ENCODE measurements at places on chromosomes 4 and X. TPM values are rescaled to one million over a fixed set of nuclear protein-coding genes. Genes with fewer than 3 reads are reported as not detected.

HAND2 gene
- under 0.01 TPM for total RNA-seq

CNGA1 gene
- total RNA-seq, result not detected

FGF2 gene
- total RNA-seq, result 57.8 TPM

SLC10A4 gene
- not detected for total RNA-seq

TCEAL6 gene
- not detected for total RNA-seq

INTS12 gene
- 19.0 TPM for total RNA-seq

PDZD4 gene
- total RNA-seq, result 0.26 TPM

TMPRSS11D gene
- not detected for total RNA-seq

SPANXB1 gene
- total RNA-seq, result not detected

MAGEA1 gene
- not detected for total RNA-seq

DNA sequence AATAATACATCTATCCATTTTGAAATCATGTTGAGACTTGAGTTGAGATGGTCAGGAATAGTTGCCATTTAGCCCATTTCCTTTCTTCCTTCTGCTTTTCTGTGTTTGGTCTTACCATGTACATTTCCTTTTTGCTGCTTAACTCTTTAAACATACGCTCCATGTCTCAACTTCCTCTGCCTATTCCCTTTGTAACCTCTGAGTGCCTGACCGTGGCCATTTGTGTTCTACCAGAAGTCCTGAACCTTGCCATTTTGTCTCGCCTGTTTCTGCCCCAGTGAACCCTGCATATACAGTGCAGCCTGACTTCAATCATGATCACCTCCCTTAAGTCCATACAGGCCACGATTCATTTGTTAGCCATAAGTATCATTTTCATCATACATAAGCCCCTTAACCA lies 169.0 kb downstream of the RAPGEF2 start:
- DNase-seq, result peak; percentile 25
- H3K4me1 ChIP-seq, result peaks cover 20% of the 10 kb centered on the region
- no peaks in the 10 kb centered on the region for H3K36me3 ChIP-seq
- no peaks in the 10 kb centered on the region for H3K27me3 ChIP-seq
- no peak overlapping the region for H3K27ac ChIP-seq

- no peaks in the 10 kb centered on the region for H3K36me3 ChIP-seq
- H3K4me3 ChIP-seq, result no peak overlapping the region
- DNase-seq, result no peak
- no peak overlapping the region for H3K27ac ChIP-seq
Observed at GRCh38 chr4:151626228-151626627, 134.6 kb downstream of the GATB start.

- H3K27ac ChIP-seq, result no peak overlapping the region
- H3K4me1 ChIP-seq, result no peaks in the 10 kb centered on the region
- no peaks in the 10 kb centered on the region for H3K27me3 ChIP-seq
- H3K36me3 ChIP-seq, result no peaks in the 10 kb centered on the region
- no peak overlapping the region for H3K4me3 ChIP-seq
Observed at GRCh38 chr4:63620271-63620670, 789.0 kb downstream of the TECRL start.

DNA sequence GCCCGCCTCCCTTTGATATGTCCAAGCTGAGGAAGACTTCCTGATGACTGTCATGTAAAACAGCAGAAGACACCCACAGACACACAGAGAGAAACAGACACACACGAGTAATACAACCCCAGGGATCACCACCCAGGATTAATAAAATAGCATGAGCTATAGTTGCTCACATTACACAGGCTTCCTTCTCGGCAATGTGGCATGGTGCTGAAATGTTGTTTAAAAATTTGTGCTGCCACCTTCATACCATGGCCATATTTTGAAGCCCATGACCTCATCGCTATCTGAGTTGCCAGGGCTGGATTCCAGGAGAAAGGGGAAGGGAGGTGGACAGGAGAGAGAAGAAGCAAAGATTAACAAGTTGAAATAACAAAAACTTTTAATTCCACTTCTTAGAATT lies 111.7 kb downstream of the SYNPO2 start:
- H3K4me1 ChIP-seq, result no peaks in the 10 kb centered on the region
- DNase-seq, result peak; percentile 22
- H3K27me3 ChIP-seq, result no peaks in the 10 kb centered on the region
- H3K36me3 ChIP-seq, result no peaks in the 10 kb centered on the region
- H3K27ac ChIP-seq, result no peak overlapping the region

DNA sequence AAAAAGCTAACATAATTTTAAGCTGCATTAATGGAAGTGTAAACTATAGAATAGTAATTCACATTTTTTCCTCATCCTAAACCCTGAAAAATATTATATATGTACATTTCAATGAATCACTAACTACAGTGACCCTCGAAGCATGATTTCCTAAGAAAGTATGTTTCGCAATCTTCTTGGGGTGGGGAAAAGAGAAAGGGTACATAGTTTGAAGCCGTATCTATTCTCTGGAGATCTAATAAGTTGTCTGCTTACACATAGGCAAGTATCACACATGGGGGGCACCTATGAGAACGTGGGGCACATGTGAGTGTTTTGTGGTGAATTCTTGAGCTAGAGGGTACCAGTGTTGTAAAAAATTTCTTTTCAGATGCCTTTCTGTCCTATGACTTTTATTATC lies 71.2 kb downstream of the JADE1 start:
- H3K36me3 ChIP-seq, result peaks cover 1% of the 10 kb centered on the region
- H3K27me3 ChIP-seq, result no peaks in the 10 kb centered on the region
- no peaks in the 10 kb centered on the region for H3K4me1 ChIP-seq
- no peak overlapping the region for H3K4me3 ChIP-seq

DNA sequence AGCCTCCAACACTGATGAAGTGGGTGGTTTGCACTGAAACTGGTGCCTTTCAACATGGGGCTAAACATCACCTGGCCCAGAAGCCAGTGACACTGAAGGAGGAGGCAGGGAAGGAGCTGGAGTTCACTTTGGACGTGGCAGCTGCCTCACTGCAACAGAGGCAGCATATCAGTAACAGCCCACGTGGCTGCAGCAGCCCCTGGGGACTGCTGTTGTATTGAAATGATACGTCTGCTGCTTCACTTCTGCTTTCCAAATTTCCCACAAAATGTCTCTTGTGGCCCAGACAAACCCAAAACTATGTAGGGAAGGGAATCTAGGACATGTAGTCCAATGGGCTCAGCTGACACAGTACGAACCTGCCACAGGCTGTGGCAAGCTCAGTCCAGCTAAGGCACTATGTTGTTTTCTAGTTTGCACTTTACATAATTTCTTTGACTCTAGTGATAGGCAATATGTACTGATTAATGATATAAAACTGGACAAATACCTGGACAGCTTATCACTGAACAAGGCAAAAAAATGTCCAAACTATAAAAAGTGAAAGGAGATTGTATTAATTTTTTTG lies 84.7 kb upstream of the RAPGEF2 start:
- DNase-seq, result no peak
- no peaks in the 10 kb centered on the region for H3K36me3 ChIP-seq
- H3K27ac ChIP-seq, result no peak overlapping the region
- H3K27me3 ChIP-seq, result no peaks in the 10 kb centered on the region

- no peak overlapping the region for H3K4me3 ChIP-seq
- no peaks in the 10 kb centered on the region for H3K27me3 ChIP-seq
- H3K36me3 ChIP-seq, result peaks cover 2% of the 10 kb centered on the region
- DNase-seq, result no peak
- no peak overlapping the region for H3K27ac ChIP-seq
Observed at GRCh38 chr4:176671532-176671931, 121.2 kb downstream of the VEGFC start.

- H3K27ac ChIP-seq, result no peak overlapping the region
- no peaks in the 10 kb centered on the region for H3K4me1 ChIP-seq
- no peaks in the 10 kb centered on the region for H3K36me3 ChIP-seq
Observed at GRCh38 chr4:185640811-185641675, 105.7 kb upstream of the PDLIM3 start.

DNA sequence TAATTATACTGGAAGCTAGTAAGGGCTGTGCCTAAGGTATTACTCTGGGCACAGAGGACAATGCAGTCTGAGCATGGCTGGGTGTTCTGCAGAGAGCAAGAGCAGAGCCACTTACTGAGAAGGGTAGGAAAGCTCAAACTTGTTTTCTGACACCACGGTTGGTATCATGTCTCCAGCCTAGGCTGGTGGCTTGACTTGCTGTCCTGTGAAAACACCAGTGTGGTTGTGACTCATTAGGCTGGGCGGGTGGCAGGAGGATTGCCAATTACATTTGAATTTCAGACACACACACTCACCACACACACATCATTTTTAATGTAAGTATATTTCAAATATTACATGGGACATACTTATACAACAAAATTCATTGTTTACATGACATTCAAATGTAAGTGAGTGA lies 19.7 kb upstream of the MTM1 start:
- DNase-seq, result peak; percentile 34
- peaks cover 3% of the 10 kb centered on the region for H3K4me1 ChIP-seq
- no peak overlapping the region for H3K27ac ChIP-seq
- no peak overlapping the region for H3K4me3 ChIP-seq
- H3K36me3 ChIP-seq, result no peaks in the 10 kb centered on the region

DNA sequence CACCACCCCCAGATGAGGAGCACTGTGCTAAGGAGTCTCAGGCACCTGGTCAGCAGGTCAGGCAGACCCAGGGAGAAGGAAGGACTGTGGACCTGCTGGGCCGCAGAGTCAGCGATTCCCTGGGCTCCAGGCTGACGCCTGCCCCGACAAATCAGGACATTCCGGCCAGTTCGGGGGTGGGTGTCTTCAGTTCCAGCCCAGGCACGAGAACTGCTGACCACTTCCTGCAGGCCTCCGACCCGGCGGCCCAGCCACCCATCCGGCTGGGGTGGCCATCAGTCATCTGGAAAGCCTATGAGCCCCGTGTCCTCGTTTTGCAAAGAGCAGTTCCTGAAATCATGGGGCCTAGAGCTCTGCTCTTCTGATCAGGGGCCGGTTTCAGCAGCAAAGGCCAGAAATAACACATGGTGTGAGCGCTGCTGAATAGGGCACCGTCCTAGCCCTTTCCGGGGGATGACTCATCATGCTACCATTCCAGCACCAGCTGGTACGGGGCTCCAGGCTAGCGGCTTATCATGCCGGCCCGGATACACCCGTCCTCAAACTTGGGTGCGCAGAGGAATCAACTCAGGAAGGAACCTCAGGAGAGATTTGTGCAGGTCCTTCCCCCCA lies 7.8 kb upstream of the SH3TC1 start:
- DNase-seq, result peak; percentile 77
- H3K4me1 ChIP-seq, result peaks cover 18% of the 10 kb centered on the region
- no peaks in the 10 kb centered on the region for H3K27me3 ChIP-seq
- peak overlapping the region; percentile 76 for H3K27ac ChIP-seq

DNA sequence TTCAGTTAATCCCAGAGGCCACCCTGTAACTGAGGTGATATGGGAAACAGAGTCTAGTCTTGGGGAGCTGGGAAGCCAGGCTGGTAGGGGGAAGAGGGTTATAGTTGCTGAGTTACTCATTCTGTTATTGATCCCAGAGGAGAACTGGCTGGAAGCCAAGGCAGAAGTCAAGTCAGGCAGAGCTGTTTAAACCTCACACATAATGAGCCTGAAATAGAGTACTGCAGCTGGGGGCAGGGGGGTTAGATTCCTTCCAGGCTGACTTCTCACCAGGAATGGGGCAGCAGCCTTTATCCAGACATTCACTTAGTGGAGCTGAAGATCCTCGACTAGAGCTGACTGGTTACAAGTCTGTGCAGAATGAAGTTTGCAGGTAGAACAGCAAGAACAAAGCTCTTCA lies 144.9 kb downstream of the C4orf33 start:
- H3K27me3 ChIP-seq, result no peaks in the 10 kb centered on the region
- H3K27ac ChIP-seq, result no peak overlapping the region
- no peaks in the 10 kb centered on the region for H3K36me3 ChIP-seq
- DNase-seq, result peak; percentile 10
- H3K4me1 ChIP-seq, result no peaks in the 10 kb centered on the region

DNA sequence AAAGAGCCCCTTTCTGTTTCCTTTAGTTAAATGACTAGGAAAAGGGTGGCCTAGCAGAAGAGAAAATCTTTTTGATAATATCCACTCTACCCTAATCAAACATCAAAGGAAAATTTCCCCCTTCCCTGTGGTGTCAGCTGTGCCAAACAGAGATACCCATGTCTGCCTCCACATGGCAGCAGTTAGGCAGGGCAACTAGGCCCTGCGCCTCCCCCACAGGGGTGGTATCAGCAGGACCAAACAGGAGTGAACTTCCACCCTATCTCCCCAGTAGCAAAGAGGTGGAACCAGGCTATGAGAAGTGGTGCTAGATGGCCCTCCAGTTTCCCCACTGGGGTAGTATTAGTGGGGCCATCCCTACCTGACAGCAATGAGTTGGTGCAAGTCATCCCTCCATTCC lies 19.8 kb upstream of the XKRX start:
- no peaks in the 10 kb centered on the region for H3K27me3 ChIP-seq
- H3K36me3 ChIP-seq, result no peaks in the 10 kb centered on the region
- H3K27ac ChIP-seq, result no peak overlapping the region
- no peak overlapping the region for H3K4me3 ChIP-seq
- DNase-seq, result no peak

DNA sequence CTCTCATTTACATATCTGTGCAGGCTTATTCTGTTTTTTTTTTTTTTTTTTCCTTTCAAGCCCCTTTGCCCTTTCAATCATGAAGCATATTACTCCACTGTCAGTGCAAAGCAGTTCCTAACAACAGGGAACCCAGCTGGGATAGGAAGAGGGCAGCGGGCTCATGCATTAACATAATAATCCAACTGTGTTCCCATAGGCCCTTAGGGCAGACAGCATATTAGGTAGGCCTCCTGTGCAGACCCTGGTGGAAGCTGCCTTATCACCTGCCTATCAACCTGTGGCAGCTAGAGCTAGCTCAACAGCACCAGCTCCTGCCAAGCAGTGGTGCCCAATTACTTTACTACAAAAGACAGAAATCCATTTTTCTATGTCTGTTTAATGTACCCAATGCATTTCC lies 49.3 kb downstream of the SLC10A7 start:
- H3K4me3 ChIP-seq, result no peak overlapping the region
- H3K27me3 ChIP-seq, result no peaks in the 10 kb centered on the region
- H3K27ac ChIP-seq, result no peak overlapping the region
- H3K36me3 ChIP-seq, result no peaks in the 10 kb centered on the region

GRCh38 chrX:21985332-21985777 lies 44.8 kb downstream of the SMS start:
- DNase-seq, result peak; percentile 66
- no peak overlapping the region for H3K4me3 ChIP-seq
- no peak overlapping the region for H3K27ac ChIP-seq
- H3K4me1 ChIP-seq, result no peaks in the 10 kb centered on the region

DNA sequence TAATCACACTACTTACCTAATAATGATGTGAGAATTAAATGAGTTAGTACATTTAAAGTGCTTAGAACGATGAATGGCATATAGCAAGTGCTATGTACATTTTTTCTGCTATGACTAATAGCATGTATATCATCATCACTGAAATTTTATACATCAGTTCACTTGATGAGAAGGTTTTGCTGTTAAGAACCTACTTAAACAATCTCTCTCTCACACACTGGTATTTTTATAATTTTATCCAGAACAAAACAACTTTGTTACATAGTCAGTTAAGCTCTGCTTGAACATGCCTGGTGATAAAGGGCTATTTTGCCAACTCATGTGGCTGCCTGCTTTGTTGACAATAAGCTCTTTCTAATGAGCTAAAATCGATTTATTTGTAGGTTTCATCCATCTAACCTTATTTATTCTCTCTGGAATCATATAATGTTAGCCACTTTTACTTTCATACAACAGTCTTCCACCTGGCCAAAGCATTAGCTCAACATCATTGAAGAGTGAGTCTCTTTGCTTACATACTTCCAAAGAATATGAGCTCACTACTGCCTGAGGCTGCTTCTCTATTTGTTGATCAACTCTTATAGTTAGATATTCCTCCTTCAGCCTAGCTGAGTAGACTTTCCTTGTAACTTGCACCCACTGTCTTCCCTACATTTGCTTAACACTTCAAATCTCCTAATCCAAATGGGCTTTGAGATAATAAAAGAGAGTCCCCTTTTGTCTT lies 372.7 kb upstream of the BOD1L1 start:
- H3K4me1 ChIP-seq, result no peaks in the 10 kb centered on the region
- no peak overlapping the region for H3K4me3 ChIP-seq
- H3K27me3 ChIP-seq, result no peaks in the 10 kb centered on the region
- DNase-seq, result peak; percentile 7
- no peaks in the 10 kb centered on the region for H3K36me3 ChIP-seq
- no peak overlapping the region for H3K27ac ChIP-seq

Data from fibroblast of lung (primary cell).